Frontal cortex (tissue), 4 donors: ENCODE measurements at places on chromosomes 11 and 22.

GRCh38 chr11:65560555-65561418, 2.6 kb upstream of the LTBP3 start:
- DNase-seq, result no peak

DNA sequence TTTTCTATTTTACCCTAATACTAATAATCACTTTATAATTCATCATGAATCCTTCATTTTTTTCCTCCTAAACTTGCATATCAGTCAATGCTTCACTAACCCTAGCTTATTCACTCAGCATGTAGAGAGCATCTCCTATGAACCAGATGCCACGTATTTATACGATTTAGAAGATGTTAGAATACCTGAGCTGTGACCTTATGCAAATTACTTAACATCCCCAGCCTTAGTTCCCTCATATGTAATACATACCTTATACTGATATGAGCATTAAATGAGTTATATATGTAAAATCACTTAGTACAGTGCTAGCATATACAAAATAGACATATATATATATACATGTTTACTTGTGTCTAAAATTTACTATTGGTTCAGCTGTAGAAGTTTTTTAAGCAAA, 9.0 kb downstream of the FAM76B start:
- DNase-seq, result no peak

DNA sequence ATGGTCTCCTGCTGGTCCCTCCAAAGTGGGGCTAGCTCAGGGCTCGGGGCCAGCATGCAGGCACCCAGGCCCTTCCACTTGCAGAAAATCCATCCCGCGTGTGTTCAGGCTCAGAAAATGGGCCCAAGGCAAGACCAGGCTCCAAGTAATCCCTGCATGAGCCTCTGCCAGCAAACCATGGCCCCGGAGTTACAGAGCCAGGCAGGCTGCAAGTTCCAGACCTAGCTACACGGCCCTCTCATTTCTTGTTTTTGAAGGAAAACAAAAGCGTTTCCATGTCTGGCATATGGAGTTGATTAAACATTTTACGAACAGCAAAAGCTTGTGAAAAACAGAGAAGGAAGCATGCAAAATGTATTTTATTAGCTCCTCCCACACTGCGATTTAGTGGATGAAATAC, 29.7 kb downstream of the KIAA0930 start:
- DNase-seq, result no peak

DNA sequence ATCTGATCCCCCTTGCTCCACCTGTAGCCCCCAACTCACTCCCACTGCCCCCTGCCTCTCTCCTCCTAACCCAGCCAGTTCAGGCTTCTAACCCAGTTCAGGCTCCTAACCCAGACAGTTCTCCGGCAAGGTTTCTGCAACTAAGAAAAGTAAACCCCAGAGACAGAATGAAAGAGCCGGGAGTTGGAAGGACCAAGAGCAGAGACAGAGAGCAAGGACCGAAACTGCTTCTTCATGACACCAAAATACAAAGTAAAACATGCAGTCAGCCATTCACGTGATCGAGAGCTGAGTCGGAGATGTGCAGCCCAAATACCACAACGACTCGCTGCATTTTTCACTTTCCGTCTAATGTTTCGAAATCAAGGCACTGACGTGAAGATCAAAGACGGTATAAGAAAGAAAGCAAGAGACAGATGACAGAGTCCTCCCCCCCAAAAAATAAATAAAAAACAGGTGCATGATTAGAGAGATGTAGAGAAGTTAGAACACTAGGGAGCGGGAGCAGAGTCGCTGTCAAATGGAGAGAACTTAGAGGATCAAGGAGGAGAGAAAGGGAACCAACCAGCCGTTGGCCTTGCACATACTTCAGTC, 884 bp downstream of the IL10RA start:
- DNase-seq, result no peak

DNA sequence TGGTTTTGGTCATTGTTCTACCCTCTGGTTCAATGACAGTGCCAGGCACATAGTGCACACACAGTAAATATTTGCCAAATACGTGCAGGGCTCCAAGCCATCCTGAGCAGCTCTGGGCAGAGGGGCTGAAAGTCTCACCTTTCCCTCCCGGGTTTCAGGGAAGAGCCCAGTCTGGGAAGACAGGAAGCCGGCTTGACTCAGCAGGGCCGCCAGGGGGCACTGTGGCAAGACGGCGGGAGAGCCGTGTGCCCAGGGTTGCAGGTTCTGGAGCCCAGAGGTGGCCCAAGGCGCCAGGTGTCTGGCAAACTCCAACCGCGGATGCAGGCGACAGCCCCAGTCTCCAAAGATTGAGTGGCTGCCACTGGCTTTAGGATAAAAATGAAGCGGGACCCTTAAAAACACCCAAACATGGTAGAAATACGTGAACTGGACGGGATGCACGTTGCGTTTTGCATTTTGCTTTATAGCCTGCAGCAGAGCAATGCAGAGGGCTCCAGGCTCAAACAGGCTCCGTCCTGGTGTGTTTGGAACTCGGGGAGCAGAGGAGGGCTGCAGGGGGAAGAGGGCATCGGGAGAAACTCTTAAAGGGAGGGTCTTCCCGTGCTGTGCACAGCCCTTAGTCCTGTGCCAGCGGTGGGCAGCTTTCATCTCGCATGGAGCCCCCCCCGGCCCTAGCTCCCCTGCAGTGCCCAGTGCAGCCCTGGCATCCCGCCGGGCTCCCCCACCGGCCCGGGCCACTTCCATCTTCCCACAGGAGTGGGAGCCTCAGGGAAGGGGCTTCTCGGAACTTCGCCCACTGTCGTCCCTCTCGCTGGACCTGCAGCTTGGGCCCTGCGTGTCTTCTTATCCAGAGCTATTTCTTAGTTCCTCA, 10.7 kb downstream of the KRTAP5-5 start:
- peak; percentile 75 for DNase-seq

DNA sequence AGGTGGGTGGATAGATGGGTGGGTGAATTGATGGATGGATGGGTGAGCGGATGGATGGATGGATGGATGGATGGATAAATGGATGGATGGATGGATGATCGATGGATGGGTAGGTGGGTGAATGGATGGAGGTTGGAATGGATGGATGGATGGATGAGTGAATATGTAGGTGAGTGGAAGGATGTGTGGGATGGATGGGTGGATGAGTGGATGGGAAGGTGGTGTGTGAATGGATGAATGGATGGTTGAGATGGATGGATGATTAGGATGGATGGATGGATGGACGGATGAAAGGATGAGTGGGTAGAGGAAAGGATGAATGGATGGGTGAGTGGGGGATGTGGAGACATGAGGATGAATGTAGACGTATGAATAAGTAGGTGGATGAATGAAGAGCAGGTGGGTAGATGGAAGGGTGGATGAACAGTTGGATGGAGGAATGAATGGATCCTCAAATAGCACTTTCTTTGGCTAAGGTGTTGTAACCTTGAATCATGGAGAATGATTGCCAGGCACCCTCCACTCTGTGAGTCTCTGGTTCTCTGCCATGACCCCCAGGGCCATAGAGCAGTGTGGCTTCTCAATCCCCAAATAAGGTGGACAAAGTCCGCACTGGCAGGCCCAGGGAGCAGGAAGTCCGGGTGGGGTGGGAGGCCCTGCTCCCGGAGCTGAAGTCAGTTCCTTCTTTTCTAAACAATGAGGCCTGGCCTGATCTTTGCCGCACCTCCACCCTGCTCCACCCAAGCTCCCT, 36.9 kb downstream of the IGF2 start:
- no peak for DNase-seq

DNA sequence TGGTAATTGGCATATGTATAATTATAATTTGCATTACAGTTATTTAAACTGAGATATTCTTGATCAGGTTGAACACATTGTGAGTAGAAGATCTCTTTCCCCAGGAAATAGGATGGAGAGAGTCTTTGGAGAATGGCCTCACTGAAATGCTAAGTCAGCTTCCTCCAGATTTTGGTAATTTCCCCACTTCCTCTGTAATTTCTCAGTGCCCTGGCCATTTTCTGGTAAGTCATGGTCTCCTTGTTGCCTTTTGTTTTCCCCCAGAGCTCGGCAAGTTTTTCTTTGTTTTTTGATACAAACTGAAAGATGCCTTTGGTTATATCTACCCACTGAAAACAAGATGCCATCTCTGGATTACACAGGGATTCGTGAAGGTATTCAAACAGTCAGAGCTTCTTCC, 12.8 kb upstream of the FBXO3 start:
- DNase-seq, result no peak

DNA sequence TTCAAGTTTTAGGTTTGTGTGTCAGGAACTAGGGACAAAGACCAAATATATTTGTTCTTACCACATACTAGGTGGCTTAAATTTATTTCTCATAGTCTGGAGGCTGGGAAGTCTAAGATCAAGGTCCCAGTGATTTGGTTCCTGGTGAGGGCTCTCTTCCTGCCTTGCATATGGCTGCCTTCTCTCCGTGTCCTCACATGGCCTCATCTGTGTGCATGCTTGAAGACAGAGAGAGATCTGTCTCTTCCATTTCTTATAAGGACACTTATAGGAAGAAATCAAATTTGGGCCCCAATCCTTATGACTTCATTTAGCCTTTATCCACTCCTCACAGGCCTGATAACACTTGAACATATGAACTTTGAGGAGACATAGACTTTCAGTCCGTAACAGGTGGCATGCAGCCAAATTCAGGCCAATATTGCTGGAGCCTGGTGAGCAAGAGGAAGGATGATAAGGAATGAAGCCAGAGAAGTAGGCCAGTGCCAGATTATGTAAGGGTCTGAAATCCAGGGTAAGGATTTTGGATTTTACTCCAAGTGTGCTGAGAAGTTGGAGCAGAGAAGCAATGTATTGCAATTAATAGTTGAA, 35.1 kb downstream of the TTC17 start:
- DNase-seq, result no peak

- DNase-seq, result no peak
Observed at GRCh38 chr22:21602579-21602978, 27.2 kb downstream of the YDJC start.

DNA sequence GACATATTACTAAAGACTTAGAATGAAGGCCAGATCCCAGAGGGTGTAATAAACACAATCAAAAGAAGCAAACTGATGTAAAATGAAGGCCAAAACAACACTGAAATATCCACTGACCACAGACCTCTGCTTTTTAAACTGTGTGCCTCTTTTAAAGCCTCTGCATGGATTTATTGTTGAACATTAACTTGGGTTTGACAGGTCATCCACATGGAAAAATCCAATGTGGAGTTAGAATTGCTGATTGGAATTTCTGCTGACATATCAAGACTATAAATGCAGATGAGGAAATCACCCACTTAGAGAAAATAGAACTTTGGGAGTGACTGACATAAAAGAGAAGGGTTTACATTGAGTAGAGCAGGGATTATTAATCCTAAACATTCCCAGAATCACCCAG, 853.9 kb upstream of the RAG2 start:
- DNase-seq, result no peak

- DNase-seq, result no peak
Observed at GRCh38 chr11:63639199-63639832, 25.1 kb upstream of the PLAAT3 start.

GRCh38 chr11:97015327-97015726, 625.5 kb downstream of the JRKL start:
- no peak for DNase-seq

DNA sequence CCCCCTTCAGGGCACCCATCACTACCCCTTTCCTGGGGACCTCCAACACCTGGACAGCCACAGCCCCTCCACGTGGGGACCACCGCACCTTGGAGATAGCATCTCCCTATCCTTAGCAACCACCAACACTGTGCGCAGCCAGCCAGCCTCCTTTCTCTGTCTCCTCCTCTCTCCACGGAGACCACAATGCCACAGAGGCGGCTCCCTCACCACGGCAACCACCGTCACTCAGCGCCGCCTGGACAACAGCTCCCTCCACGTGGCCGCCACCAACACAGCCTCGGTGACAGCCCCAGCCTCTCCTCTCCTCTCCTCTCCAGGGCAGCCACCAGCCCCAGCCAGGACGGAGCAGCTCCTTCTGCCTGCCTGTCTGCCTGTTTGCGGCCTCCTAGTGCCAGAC, 10.5 kb downstream of the ELFN2 start:
- peak; percentile 65 for DNase-seq

DNA sequence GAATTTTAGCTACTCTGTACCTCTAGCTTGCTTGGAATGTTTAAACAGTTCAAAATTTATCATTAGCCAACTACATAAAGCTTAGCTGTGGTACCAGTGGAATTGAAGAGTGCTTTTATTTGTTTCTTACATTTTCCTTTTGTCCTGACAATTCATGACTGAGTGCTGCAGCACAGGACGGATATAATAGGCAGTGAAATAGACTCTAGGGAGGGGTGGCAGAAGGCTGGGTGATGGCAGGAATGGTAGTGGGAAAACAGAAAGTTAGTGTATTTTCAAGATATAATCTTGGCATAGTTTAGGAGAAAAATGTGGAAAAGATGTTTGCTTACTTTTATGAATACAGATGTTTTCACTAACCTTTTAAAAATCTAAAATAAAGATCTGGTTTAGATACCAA, 31.1 kb upstream of the ARHGAP32 start:
- no peak for DNase-seq

DNA sequence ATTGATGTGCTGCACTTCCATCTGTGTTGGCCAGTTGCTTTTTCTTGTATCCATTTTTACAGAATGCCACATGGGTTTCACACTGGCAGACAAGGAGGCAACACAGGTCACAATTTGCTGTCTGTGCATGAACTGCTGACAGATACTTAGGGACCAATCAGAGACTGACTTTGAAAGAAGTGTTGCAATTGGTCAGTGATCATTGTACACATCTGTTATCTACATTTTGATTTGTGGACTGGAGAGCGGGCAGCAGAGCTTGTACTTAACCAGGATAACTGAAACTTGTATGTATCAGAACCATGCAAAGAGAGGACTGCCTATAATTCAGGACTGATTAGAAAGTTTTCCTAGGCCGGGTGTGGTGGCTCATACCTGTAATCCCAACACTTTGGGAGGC, 21.8 kb downstream of the PRR5 start:
- DNase-seq, result no peak

GRCh38 chr11:57095417-57095816, 86.3 kb upstream of the LRRC55 start:
- no peak for DNase-seq

- DNase-seq, result no peak
Observed at GRCh38 chr22:29379258-29379657, 9.1 kb downstream of the AP1B1 start.

- no peak for DNase-seq
Observed at GRCh38 chr11:125957618-125958332, 11.9 kb downstream of the VSIG10L2 start.

- DNase-seq, result no peak
Observed at GRCh38 chr11:65551572-65552387, 6.4 kb downstream of the LTBP3 start.
